ENCODE measurements at places on chromosomes 3 and 15.

DNA sequence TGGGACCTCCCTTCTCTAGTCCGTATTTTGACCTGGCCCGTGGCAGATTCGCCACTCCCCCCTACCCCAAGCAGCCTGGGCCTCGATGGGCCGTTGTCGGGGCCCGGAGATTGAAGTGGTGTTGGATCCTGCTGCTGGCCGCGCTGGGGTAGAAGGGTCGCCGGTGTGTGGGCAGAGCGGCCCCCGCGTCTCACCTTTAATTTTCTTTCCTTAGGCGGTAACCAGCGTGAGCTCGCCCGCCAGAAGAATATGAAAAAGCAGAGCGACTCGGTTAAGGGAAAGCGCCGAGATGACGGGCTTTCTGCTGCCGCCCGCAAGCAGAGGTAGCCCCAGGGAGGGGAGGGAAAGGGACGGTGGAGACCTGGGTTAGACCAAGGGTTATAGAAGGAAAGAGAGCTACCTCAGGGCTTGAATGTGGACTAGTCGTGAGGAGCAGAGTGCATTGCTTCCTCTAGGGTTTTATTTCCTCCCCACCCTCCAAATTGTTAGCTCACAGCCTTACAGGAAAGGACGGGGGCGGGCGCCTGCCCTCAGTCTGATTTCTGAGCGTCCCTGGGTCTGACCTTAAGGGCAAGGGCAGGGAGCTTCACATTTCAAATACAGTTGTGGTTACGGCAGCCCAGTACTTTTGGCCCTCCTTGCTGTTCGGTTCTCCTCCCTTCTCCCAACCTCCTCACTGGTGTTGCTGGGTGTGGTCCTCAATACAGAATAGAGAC is 799 bp downstream of the SERF2 start:
- DNase-seq: no peak

GRCh38 chr3:24196526-24196925 is 251.4 kb downstream of the NR1D2 start:
- DNase-seq: no peak

GRCh38 chr3:195770081-195770840 is 41.5 kb downstream of the MUC4 start:
- no peak for DNase-seq

DNA sequence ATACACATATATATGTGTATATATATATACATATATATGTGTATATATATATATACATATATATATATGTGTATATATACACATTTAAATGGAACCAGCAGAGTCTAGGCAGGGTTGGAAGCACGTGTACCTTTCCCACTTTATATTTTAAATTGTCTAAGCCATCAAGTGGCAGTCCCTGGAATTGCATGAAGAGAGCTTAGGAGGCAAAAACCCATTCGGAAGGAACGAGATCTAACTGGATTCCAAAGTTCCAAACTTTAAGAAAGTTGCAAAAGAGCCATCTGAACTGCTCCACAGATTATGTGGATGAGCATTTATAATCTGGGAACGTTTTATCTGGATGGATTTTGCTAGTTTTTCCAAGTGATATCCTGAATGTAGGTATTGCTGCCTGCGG is 186.5 kb downstream of the FOXP1 start:
- no peak for DNase-seq

GRCh38 chr3:160577093-160577492 is 11.7 kb upstream of the KPNA4 start:
- no peak for DNase-seq

DNA sequence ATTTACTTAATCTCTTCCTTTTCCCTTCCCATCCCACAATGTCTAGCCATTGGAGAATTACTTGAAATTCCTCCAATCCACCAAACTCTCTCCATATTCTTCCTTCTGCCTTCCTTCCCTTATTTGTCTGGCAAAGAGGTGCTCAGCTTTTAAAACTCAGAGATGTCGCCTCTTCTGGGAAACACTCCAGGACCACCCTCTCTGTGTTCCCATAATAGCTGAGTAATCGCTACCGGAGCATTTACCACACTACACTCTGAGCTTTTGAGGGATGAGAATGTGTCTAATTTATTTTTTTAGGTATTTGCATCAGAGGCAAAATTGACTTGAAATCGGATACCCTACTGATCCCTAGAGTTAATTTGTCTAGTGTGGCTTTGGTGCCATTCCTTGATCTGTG is 245.7 kb upstream of the TPRG1 start:
- no peak for DNase-seq

GRCh38 chr3:51982352-51982837 is 940 bp upstream of the ACY1 start:
- no peak for DNase-seq

Measured in NCI-H774 (cell line).